ENCODE measurements at places on chromosomes 13 and 19. TPM values are rescaled to one million over a fixed set of nuclear protein-coding genes. Genes with fewer than 3 reads are reported as not detected.

Gene ADAT3
- 2.8 TPM for total RNA-seq

Gene DACT3
- total RNA-seq = 12.9 TPM

Gene ZNF221
- 5.7 TPM for total RNA-seq

Gene STAP2
- 1.4 TPM for total RNA-seq

Gene PARP4
- total RNA-seq = 34.5 TPM

Gene PALM3
- 1.6 TPM for total RNA-seq

Gene ZNF83
- total RNA-seq = 26.7 TPM

Gene BRME1
- total RNA-seq = 0.46 TPM

Gene ZNF776
- total RNA-seq = 7.5 TPM

Gene DOHH
- total RNA-seq = 15.0 TPM

Gene CDC37
- 280 TPM for total RNA-seq

Gene ZNF556
- total RNA-seq = not detected

Gene AKT2
- total RNA-seq = 131 TPM

Gene NCAN
- not detected for total RNA-seq

GRCh38 chr19:9078651-9079050 lies 8.2 kb upstream of the OR1M1 start:
- H3K4me1 ChIP-seq = peaks cover 12% of the 10 kb centered on the region
- no peak overlapping the region for H3K4me3 ChIP-seq
- H3K27me3 ChIP-seq = no peaks in the 10 kb centered on the region
- H3K36me3 ChIP-seq = no peaks in the 10 kb centered on the region
- no peak overlapping the region for H3K27ac ChIP-seq

DNA sequence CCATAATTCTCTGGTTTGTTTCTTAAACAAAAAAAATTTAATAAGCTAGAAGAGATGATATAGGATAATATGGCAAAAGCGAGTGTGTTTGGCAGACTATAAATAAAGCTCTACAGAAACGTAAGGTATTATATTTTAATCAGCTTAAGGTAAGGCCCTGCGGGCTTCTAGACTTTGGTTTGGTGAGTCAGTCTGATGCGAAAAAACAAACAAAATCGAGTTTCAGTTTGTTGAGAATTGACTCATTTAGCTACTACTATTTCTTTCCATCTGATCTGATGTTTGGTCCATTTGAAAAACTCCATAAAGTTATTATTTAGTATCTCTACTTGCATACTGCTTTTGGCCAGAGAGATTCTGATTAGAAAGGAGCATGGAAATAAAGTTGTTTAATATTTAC lies 138.0 kb downstream of the MIPEP start:
- H3K4me3 ChIP-seq = no peak overlapping the region
- H3K27me3 ChIP-seq = no peaks in the 10 kb centered on the region
- peaks cover 60% of the 10 kb centered on the region for H3K4me1 ChIP-seq
- no peak for DNase-seq
- peak overlapping the region; percentile 61 for H3K27ac ChIP-seq

- H3K4me3 ChIP-seq = peak overlapping the region; percentile 96
- peaks cover 13% of the 10 kb centered on the region for H3K36me3 ChIP-seq
- peaks cover 55% of the 10 kb centered on the region for H3K4me1 ChIP-seq
- DNase-seq = no peak
- peaks cover 6% of the 10 kb centered on the region for H3K27me3 ChIP-seq
These were observed 714 bp downstream of the NDFIP2 start for GRCh38 chr13:79481685-79482052.

DNA sequence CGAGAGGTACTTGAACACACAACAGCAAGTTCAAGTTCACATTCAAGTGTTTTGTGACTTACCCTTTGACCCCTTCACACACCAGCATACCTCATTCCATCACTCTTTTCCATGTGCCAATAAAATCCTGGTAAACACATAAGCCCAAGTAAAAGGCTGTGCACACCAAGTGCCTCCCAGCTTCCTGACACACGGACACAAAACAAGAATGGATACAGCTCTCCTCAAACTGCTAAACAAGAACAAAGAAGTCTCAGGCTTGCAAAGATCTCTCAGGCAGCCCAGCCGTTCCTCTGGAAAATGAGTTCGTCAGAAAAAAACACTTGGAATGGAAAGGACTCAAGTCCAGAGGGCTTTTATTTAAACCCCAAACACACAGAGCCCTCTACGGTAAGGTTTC lies 83.7 kb downstream of the NUFIP1 start:
- DNase-seq = no peak
- H3K36me3 ChIP-seq = peaks cover 7% of the 10 kb centered on the region
- H3K27me3 ChIP-seq = peaks cover 2% of the 10 kb centered on the region
- H3K4me3 ChIP-seq = peak overlapping the region; percentile 52
- H3K4me1 ChIP-seq = peaks cover 46% of the 10 kb centered on the region
- peak overlapping the region; percentile 95 for H3K27ac ChIP-seq

DNA sequence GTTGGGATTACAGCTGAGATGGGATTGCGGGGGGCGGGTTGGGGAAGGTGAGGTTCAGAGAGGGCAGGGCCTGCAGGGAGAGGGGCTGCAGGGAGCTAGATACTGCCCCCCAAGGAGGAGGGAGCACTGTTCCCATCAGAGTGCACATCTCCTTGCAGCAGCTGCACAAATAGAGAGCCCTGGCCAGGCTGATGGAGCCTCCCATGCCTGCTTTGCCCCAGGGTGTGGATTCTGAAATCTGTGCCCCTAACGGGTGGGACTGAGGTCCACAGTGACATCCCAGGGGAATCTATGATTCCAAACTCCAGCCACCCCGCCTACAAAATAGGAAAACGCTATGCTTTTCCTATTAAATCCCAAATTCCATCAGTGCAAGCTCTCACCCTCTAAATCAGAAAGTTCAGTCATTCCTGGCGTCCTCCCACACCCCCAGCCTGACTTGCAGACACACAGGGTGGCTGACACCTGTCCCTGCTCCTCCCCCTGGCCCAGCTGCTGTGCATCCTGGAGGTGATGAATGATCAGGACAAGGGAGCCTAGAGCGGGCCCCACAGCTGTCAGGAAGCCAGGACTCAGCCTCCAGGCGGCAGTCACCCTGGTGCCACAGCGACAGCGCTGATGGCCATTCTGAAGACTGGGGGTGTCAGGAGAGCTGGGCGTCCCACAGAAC lies 6.3 kb upstream of the CEACAM21 start:
- no peaks in the 10 kb centered on the region for H3K4me1 ChIP-seq
- no peak for DNase-seq
- peaks cover 24% of the 10 kb centered on the region for H3K27me3 ChIP-seq
- no peak overlapping the region for H3K27ac ChIP-seq
- no peaks in the 10 kb centered on the region for H3K36me3 ChIP-seq
- H3K4me3 ChIP-seq = no peak overlapping the region

- H3K4me3 ChIP-seq = no peak overlapping the region
- no peak overlapping the region for H3K27ac ChIP-seq
- no peaks in the 10 kb centered on the region for H3K36me3 ChIP-seq
- H3K4me1 ChIP-seq = no peaks in the 10 kb centered on the region
- no peak for DNase-seq
These were observed 1193.6 kb downstream of the UQCRFS1 start for GRCh38 chr19:28019371-28019770.

DNA sequence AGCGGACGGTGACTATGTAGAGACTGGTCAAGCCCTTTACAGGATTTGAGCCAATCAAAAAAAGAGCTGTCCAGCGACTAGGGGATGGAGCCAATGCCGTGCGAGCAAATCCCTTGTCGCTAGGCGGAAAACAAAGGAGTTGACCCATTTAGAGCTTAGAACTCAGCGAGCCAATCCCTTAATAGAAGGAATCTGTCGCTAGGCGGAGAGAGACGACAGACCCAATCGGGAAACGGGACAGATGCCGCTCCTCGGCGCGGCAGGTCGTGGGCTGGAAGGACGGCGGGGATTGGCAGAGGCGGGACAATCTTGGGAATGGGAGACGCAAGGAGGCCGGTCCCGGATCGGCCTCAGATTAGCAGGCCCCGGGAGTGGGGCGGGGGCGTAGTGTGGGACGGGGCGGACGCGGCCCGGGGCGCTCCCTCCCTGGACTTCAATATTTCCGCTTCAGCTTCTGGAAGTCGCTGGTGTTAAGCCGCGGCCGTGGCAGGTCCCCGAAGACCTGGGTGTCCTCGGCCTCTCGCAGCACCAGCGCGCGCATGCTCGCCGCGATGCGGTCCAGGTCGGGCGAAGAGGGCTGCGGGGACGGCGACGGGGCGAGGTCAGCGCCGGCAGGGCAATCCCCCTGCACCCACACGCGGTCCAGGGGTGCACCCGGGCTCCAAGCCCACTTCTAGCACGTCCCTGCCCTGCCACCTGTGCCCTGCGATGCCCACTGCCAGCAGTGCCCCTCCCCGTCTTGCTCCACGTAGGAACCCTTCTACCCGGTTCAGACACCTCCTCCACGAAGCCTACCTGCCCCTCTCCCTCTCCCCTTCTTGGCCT lies 2.3 kb upstream of the PNKP start:
- H3K27me3 ChIP-seq = peaks cover 8% of the 10 kb centered on the region
- peak; percentile 100 for DNase-seq
- peaks cover 26% of the 10 kb centered on the region for H3K36me3 ChIP-seq
- H3K4me3 ChIP-seq = no peak overlapping the region
- H3K27ac ChIP-seq = no peak overlapping the region

GRCh38 chr19:35085947-35086346 lies 29.7 kb upstream of the FXYD3 start:
- DNase-seq = no peak
- no peaks in the 10 kb centered on the region for H3K27me3 ChIP-seq
- H3K4me3 ChIP-seq = no peak overlapping the region
- no peaks in the 10 kb centered on the region for H3K36me3 ChIP-seq
- peaks cover 25% of the 10 kb centered on the region for H3K4me1 ChIP-seq

DNA sequence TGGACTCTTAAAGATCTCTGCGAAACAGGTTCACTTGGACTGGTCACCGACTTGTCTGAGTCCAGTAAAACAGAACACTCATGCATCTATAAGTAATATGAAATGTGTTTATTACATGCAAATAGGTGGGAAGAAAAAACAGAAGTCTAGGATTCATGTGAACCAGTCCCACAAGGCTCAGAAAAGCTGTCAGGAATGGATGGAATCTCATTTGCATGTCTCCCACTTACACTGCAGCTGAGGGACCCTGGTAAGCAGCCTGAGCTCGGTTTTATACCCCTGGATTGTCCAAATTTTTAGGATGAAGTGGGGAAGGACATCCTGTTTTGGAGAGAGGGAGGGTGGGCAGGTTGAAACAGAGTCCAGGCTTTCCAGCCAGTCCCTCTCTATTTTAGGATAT lies 1545.1 kb upstream of the PCDH20 start:
- DNase-seq = no peak
- no peaks in the 10 kb centered on the region for H3K4me1 ChIP-seq
- no peak overlapping the region for H3K27ac ChIP-seq
- peaks cover 4% of the 10 kb centered on the region for H3K36me3 ChIP-seq

GRCh38 chr13:38685974-38686576 lies 802 bp upstream of the FREM2 start:
- DNase-seq = peak; percentile 6
- no peak overlapping the region for H3K27ac ChIP-seq
- peaks cover 9% of the 10 kb centered on the region for H3K4me1 ChIP-seq
- H3K36me3 ChIP-seq = no peaks in the 10 kb centered on the region

DNA sequence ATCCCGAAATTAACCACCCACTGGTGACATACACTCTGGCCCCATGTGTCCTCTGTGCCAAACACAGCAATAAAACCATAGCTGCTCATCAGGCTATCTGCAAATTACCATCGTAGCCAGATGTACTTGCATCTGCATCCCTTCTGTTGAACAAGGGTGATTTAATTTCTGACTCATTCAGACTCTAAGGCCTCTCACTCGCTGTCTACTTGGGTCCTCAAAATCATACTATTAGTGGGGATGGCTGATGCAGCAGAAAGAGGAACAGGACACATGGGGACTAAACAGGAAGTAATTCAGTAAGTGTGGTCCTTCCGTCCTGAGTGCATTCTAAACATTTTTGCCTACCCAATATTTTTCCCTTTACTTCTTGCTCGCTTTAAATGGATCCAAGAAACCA lies 2275.0 kb upstream of the PCDH20 start:
- DNase-seq = no peak
- H3K36me3 ChIP-seq = no peaks in the 10 kb centered on the region
- H3K4me1 ChIP-seq = no peaks in the 10 kb centered on the region

GRCh38 chr13:41017817-41018601 lies 1.1 kb downstream of the ELF1 start:
- H3K27me3 ChIP-seq = no peaks in the 10 kb centered on the region
- H3K4me3 ChIP-seq = no peak overlapping the region
- no peak for DNase-seq

GRCh38 chr13:91347996-91348905 lies 764 bp downstream of the MIR17HG start:
- no peak overlapping the region for H3K27ac ChIP-seq
- 0 out of 2 replicates have a peak overlapping the region, but pooled peaks have one; percentile 89 for H3K4me3 ChIP-seq
- H3K27me3 ChIP-seq = peaks cover 7% of the 10 kb centered on the region
- DNase-seq = peak; percentile 28

DNA sequence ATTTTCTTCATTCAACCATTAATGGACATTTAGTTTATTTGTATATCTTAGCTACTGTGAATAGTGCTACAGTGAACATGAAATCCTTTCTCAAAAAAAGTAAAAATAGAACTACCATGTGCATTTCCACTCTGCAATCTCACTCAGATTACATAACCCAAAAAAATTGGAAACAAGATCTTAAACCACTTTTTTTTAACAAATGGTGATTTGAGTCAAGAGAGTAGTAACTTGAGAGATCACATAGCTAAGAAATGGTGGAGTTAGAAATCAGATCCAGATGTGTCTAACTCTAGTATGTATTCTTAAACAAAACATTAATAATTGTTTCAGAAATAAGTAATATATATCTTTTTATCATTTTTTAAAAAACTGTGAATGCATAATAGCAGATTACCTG lies 318.3 kb upstream of the SGCG start:
- no peaks in the 10 kb centered on the region for H3K27me3 ChIP-seq
- no peaks in the 10 kb centered on the region for H3K4me1 ChIP-seq

DNA sequence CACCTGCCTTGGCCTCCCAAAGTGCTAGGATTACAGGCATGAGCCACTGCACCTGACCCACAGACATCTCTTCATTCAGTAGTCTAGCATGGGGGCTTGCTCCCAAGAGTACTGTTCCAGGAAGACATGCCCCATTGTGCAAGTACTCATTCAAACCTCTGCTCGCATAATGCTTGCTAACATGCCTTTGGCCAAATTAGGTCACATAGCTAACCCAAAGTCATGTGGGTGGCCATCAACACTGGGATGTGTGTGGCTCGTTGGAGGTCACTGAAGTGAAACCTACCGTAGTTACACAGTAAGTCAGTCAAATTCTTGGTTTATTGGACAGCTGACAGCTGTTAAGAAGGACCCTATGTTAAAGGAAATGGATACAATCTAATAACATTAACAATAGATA lies 20.3 kb downstream of the RFXAP start:
- DNase-seq = no peak
- H3K4me3 ChIP-seq = no peak overlapping the region
- H3K36me3 ChIP-seq = no peaks in the 10 kb centered on the region
- peaks cover 3% of the 10 kb centered on the region for H3K4me1 ChIP-seq

DNA sequence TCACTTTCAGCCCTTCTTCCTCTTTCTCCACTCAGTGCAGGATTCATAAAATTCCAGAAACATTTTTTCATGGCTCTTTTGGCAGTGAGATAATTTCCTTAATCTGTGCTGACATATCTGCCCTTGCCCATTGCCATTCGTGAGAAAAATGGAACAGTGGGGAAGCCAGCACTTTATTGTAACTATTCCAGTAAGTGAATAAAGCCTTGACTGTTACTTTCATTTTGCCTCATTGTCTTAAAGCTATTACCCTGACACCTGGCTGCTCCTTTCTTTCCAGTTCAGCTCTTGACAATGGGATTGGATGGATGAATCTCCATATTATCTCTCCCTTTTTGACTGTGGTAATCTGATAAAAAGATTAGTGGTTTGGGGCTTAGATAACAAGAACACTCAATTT lies 1068.1 kb upstream of the PCDH20 start:
- no peaks in the 10 kb centered on the region for H3K4me1 ChIP-seq
- DNase-seq = no peak
- no peak overlapping the region for H3K4me3 ChIP-seq
- H3K27me3 ChIP-seq = no peaks in the 10 kb centered on the region
